ENCODE measurements at places on chromosomes 13 and 19. TPM values are rescaled to one million over a fixed set of nuclear protein-coding genes. Genes with fewer than 3 reads are reported as not detected.

The POLR2E gene
- total RNA-seq: 102 TPM

The ADGRE2 gene
- 1.2 TPM for total RNA-seq

The RASGRP4 gene
- 9.1 TPM for total RNA-seq

The PINLYP gene
- not detected for total RNA-seq

The TMEM161A gene
- total RNA-seq: 15.9 TPM

- DNase-seq: peak; percentile 80
Observed at GRCh38 chr19:53553865-53554791, 16.2 kb downstream of the ZNF331 start.

DNA sequence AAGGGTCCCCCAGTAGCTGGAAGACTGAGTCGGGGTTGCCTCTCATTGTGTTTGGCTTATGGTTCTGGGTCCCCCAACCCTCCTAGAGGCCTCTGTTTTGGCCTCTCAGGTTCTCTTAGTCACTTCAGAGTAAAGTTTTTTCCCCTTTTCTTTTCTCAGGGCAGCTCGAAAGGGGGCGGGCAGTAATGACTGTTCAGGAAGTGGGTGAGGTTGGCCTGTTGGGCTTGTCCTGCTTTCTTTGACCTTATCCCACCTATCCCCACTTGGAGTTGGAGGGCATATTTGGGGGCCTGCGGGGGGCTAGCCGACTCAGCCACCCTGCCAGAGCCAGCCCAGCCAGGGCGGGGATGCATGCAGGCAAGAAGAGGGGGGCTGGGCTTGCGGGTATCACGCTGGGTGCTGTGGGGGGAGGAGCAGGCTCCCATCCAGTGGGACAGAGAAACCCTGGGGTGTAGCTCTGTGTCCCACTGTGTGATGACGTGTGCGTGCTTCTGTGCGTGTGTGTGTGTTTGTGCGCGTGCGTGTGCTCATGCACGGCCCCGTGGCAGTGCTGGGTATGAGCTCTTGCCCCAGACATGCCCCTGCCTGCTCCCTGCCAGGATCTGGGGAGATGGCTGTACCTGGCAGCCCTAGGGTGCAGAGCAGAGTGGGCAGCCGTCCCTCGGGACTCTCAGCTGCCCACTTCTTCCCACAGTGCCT, 1.4 kb downstream of the CIC start:
- peak; percentile 75 for DNase-seq

GRCh38 chr13:28754698-28755545, 36.2 kb upstream of the SLC46A3 start:
- no peak for DNase-seq

DNA sequence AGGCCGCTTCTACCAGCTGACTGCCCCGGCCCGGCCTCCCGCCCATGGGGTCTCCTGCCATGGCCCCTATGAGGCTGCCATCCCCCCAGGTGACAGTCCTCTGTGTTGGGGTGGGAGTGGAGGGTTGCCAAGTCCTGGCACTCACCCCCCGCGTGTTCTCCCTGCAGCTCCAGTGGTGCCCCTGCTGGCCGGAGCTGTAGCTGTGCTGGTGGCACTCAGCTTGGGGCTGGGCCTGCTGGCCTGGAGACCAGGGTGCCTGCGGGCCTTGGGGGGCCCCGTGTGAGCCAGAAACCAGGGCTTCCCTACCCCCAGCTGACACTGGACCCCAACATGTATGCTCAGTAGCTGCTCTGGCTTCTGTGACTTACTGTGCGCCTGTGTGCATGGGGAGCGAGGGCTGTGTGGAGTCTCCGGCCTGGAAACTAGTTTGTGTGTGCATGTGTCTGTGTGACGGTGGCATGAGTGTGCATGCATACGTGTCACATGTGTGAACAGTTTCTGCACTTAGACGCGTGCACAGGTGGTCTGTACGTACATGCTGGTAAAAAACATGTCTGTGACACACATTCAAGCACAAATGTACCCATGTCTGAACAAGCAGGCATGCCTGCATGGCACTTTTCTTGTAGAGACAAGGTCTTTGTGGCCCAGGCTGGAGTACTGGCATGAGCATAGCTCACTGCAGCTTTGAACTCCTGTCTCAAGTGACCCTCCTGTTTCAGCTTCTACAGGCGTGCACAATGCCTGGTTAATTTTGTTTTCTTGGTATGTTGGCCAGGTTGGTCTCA, 4.9 kb downstream of the ACP4 start:
- DNase-seq: no peak

DNA sequence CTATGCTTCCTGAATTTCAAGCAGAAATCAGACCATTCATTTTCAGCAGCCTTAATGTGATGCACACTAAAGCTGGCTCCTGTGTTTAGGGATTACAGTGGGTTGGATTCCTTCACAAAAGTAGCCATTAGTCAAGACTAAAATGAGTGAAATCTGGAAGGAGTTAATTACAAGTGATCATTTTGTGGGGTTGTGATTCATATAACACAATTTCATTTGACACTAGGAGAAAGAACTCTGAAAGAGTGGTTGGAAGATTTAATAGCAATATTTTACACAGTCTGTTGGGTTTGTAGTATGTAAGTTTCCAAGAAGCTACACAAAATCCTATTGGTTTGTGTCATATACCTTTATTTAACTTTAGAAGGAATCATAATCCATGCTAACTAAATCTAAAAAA, 236.9 kb downstream of the DCT start:
- no peak for DNase-seq

DNA sequence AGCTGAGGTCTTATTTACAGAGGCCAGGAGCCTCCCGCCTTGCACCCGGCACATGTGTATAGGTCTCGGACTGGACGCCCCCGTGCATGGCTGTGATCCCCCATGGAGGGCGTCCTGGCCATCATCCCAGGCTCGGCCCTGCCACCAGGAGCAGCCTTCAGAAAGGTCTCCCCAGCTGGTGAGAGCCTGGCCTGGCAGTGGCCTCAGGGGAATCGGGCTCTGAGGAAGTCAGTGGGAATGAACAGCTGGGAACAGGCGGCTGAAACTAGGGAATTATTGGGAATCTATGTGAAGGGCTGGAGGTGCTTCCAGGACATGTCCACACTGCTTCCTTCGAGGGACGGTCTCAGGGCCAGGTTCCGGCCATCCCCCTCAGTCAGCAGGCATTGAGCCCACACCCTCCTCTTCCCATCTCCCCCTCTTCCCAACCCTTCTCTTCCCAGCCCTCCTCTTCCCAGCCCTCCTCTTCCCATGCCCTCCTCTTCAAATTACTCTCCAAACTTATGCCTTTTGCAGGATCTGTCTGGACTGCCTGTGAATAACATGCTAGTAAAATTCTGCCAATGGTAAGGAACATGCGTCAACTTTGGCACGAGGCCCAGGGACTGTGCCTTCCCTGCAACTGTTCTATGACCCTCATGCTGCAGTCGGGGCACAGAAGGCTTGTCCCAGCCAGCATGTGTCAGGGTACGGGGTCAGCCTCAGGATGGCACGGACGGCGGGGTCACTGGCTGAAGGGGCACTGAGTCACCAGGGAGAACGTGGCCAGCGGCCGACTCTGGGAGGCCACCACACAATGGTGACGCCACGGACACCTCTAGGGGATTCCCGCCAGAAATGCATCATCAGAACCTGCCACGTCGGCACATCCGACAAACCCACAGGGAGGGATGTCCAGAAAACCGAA, 24.2 kb upstream of the C13orf46 start:
- no peak for DNase-seq

DNA sequence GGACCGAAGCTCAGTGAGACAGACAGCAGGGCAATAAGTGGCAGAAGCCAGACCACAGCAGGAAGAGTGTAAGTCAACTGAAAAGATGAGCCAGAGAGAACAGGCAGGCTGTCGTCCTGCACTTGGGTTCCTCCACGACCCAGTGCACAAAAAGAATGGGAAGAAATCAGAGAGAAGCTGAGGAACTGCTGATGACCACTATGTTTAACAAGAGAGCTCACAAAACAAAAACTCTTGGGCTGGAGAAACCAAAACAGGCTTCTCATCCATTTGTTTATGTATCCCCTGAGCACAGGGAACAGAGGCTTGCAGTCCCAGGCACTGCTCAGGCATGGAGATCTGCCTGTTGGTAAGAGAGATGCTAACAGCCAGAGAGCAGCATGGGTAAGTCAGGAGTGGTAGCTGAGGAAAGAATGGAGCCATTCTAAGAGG, 14.0 kb downstream of the AKAP8L start:
- DNase-seq: peak; percentile 11

DNA sequence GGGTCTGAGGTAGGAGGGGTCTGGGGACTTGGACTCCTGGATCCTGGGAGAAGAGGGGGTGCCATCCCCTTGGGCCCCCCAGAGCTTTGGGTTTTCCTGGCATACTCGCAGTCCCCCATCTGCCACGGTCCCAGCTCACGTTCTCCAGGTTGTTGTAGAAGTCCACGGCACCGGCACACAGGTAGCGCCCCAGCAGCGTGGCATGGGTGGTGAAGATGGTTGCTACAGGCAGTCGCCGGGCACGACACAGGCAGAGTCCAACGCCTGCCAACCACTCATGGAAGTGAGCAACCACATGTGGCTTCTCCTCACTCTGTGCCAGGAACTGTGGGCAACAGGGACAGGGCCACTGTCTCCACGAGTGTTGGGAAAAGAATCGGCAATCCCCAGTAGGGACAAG, 7.4 kb downstream of the GYS1 start:
- DNase-seq: no peak

DNA sequence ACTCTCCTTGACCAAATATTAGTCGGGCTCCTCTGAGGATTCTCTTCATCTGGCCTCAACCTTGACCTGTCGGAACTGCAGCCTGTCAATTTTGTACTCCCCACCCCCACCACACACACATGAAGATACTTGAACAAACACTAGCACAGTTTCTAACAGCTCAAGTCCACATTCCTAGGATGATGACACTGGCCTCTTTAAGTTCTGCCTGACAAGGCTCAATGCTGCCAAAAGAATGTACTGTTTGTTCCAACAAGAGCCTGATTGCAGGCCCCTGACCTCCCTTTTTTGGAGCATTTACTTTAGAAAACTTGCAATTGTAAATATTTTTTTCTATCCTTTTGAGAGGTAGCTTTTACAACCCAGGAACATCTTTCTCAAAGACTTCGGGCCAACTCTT, 169.2 kb upstream of the IRS2 start:
- no peak for DNase-seq

DNA sequence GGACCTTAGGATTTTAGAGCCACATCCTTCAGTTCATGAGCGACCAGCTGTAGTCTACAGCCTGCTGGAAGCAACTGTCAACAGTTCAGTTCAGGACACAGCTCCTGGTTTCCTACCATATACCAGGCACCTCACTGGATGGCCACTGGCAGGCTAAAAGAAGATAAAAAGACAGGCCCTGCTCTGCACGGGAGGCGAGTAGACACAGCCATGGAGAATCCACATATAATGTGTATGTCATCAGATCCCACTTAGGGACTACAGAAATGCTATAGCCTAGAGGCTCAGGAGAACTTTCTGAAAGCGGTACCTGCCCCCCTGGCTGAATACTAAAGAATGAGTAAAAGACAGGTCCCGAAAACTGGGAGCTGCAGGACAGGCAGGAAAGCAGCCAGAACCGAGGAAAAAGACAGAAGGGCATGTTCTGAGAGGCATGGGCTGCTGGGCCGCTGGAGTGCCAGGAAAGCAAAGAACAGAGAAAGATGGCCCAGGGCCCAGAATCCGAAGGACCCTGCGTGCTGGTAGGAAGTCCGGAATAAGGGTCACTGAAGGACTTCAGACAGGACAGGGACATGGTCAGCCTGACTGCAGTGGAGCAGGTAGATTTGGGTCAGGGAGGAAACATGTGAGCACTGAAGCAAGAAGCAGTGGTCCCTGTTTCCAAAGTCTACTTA, 23.5 kb downstream of the DZIP1 start:
- no peak for DNase-seq

DNA sequence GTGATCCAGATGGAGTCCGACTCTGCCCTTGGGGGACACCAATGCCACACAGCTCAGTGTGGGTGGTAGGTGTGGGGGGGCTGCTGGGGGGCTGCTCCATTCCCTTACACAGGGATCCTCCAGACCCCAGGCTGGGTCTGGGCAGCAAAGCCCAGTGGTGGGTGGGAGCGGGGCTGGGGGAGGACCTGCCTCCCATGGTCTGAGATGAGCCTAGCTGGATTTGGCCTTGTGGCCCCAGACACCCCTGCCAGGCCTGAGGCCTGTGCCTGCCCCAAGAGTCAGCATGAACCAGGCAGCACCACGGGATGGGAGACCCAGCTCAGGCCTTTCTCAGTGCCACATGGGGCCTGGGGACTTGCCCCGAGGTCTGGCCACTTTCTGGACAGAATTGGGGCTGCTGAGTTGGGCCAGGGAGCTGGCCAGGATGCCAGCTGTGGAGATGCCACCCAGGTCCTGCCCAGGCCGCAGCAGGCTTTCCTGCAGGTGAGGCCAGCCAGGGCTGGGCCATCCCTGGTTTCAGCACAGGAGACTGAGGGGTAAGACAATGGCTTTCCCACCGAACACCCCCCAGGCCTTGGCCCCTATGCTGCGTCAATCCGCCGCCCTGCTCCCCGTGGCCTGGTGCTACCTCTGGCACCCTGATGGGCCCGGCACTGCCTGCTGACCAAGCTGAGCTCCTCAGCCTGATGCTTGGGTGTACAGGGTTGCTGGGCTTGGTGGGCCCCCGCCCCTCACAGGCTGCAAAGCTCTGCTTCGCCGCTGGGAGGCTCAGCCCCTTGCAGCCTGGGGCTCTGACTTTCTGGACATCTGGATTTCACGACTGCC, 24.2 kb downstream of the CEBPG start:
- DNase-seq: no peak

GRCh38 chr19:15263361-15263985, 31.2 kb upstream of the EPHX3 start:
- no peak for DNase-seq

- no peak for DNase-seq
Observed at GRCh38 chr19:16419669-16420335, 52.0 kb downstream of the EPS15L1 start.

GRCh38 chr13:73618275-73618865, 515.8 kb downstream of the KLF12 start:
- no peak for DNase-seq

DNA sequence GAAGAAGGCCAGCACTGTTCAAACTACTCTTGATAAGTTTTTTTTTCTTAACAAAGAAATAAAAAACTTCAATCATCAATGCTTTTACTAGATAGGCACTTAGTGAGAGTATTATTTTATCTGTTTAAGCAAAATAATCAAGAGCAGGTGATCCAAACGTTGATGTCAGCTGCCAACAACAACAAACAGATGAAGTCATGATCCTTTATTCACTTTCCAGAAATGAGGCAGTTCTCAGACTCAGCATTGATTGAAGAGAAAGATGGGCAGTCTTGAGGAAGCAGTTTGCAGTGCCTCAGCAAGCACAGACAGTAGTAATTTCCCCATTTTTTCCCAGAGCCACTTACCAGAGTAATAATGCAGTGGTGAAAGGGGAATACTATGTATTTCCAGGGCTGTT, 38.4 kb upstream of the CSNK1A1L start:
- no peak for DNase-seq

DNA sequence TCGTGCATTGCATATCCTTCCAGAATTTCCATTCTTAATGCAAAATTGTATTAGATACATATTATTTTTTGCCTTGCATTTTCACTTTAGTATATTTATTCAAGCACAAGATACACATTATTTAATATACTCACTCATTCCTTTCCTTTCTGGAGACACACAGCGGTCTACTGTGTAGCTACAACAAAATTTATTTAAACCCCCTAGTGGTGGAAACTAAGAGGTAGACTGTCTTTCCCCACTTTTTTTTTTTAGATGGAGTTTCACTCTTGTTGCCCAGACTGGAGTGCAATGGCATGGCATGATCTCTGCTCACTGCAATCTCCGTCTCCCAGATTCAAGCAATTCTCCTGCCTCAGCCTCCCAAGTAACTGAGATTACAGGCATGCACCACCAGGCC, 2040.3 kb upstream of the PCDH20 start:
- no peak for DNase-seq
